Iris pigment epithelial cell (primary cell): ENCODE measurements at places on chromosomes 5 and 9.

DNA sequence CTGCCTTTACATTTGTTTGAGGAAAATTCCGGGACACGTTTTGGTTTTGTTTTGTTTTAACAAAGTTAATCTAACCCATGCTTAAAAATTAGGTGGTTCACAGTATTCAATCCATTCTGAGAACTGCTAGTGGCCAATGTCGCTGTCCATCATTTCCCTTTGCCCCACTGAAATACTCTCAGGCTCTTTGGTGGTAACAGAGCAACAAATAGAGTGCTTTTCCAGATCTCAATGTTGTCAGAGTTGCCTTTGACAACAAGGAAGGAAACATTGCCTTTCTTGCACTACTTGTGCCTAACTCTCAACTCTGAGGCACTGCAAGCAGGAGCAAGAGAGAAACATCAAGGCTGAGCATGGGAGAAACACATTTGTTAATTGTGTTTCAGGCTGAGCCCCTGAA lies 154.0 kb downstream of the MCTP1 start:
- DNase-seq = peak; percentile 21

DNA sequence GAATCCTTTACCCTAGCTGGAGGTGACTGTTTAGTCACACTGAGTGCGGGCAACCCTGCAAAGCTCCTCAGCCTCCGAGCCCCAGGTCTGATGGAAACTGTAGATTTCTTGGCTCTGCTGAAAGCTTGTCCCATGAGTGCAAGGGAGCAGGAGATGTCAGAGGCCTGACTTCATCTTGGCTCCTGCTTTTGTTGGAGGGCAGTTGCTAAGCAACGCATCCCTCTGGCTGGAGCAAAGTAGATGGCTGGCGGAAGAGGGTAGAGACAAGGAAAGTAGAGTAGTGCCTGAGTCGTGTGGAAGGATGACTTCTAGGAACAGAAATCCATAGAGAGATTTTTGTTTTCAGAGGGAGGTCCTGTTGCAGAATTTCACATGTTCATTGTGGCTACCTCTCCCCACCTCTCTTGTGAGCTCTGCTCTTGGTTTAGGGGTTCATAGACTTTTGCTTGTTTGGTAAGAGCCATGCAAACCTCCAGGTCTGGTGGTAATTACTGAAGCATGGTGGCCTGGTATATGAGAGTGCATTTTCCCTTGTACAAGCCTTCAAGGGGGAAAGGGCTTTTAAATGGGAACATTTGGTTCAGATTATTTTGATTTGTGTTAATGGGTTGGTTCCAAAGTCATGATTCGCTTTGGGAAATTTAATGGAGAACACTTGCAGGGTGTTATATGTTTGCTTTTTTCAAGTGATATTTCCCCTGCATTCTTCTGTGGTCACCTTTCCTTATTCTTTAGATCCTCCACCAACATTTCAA lies 71.5 kb downstream of the ARHGAP26 start:
- no peak for DNase-seq

GRCh38 chr5:88281322-88281721 lies 12.7 kb upstream of the TMEM161B start:
- peak; percentile 6 for DNase-seq

DNA sequence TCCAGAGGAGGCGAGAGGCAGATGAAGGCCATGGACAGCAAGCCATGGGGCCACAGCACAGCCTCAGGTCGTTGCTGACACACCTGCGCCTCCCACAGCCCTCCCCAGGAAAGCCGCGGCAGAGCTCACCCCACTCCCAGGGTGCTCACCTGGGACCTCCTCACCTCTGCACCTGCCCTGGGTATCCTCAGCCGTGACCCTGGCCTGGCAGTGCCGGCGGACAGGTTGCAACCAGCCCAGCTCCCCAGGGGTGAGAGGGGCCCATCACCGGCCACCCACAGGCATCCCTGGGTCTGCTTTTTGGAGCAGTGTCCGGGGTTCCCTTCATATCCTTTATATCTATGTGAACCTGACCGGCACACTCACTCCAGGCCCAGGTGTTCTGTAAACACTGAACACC lies 30.4 kb upstream of the FCN1 start:
- no peak for DNase-seq

DNA sequence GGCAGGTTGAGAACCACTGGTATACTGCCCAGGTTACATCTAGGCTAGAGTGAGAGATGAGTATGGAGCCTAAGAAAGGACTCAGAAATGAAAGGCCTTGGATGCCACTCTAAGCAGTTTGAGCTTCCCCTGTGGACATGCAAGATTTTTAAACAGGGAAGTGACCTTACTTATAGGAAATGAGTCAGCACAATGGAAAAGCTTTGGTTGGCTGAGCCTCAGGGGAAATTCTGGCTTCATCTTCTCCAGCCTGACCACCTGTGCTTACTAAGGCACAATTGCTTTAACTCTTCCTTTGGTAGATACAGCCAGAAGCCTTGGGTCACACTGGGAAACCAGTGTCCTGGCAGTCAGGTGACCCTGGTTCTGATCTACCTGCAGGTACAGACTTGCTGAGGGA lies 380.2 kb upstream of the ZNF462 start:
- no peak for DNase-seq

DNA sequence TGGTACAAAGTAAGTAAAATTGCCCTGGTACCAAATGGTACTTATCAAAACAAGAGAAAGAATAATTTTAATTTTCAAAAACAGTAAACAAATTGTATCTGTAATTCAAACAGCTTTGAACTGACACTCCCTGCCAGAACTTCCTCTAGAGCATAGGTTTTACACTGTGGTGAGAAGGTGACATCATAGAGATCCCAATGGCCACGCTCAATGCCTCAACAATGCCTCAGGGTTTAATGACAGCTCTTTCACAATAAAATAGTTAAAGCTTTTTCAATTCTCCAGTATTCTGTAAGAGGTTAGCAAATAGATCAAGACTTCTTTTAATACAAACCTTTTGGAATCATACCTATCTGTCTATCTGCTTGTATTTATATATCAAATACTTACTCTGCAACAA lies 437.1 kb downstream of the PRR16 start:
- DNase-seq = no peak

DNA sequence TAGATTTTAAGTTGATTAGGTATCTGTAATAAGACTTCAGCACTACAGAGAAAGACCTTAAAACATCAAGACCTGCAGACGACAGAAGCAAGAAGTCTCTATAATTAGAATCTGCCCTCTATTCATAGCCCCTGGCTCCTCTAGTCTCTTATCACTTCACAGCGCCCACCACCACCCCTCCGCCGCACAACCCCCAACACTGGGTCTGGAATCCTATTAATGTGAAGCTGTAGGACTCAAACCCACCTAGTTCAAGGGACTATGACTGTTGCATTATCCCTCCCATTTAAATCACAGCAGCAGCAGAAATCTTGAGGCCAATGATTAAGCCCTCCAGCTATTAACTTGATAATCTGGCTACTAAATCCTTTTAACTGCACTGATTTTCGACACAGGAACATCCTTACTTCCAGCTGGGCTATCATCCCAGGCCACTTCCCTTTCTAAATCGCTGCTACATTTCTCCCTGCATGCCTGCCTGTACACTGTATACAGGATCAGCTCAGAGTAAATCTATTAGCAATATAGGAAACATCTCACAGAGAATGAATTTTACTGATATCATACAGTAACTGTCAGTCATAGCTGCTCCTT lies 159.5 kb upstream of the GRAMD2B start:
- no peak for DNase-seq

GRCh38 chr5:1131191-1131621 lies 19.3 kb upstream of the SLC12A7 start:
- no peak for DNase-seq

DNA sequence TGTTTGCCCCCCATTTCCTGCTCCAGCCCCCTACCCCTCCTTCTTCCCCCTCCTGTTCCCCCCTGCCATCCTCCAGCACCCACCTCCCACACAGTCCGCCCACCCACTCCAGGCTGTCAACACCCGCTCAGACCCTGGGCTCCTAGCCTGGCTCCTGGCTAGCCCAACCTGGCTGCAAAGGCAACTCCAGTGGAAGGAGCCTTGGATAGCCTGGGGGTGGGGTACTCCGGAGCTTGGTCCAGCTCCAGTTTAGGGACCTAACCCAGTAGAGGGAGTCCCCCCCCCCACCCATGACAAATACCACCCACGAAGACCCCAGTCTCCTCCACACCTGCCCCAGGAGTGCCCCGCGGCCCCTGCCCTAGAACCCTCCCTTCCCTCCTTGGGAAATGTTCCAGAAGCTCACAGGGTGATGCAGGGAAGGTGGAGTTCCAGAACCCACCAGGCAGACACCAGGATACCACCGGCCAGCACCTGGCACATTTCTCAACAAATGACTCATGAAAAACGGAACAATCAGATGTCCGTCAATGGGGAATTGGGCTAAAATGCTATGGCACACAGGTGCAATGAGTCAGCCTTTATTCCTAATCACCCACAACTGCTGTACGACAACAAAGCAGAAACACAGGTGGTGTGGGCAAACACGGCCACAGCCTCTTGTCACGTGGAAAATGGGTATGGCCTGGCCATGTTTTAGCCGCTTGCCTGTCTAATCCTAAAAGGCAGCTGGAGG lies 901 bp upstream of the SLC12A7 start:
- DNase-seq = no peak

GRCh38 chr5:119453040-119453373 lies 710 bp downstream of the HSD17B4 start:
- peak; percentile 32 for DNase-seq

DNA sequence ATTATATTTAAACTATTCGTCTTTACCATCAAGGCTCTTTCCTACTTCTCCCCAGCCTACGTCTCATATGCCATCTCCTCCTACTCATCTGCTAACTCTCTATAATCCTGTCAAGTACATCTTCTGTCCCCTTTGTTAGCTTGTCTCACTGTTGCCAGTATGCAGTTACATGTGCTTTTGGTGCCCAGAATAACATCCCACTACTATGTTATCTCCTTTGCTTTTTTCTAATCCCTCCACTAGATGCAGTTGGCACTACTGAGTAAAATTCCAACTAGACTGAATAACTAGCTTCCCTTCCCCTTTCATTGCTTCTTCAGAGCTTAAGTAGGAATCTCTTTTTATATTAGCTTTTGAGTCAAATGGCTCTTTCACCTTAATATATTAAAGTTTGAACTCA lies 3.0 kb upstream of the ARRDC3 start:
- DNase-seq = no peak

DNA sequence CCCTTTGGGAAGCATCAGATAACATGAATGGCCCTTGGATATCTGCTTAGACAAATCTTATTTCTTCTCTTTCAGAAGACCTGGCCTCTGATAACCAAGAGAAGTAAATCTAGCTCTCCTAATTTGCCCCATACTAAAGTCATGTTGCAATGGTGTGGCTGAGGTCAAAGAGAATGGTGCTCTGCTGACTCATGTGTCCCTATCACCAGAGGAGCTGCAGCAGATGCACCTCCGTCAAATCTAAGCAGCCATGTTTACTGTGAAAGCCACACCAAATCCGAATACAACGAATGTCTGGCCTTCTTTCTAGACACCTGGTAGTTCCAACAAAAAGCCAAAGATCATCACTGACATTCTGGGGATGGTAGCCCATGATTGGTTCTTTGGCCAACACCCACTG lies 23.2 kb downstream of the RETREG1 start:
- DNase-seq = peak; percentile 19
